K562 (cell line): ENCODE measurements at places on chromosomes 11 and 22. TPM values are rescaled to one million over a fixed set of nuclear protein-coding genes. Genes with fewer than 3 reads are reported as not detected.

C11orf65 gene
- total RNA-seq = 0.81 and 1.1 TPM in 2 replicates

HORMAD2 gene
- not detected in 2 replicates for total RNA-seq

SYT9 gene
- not detected in 2 replicates for total RNA-seq

PARVG gene
- 0.20 and 0.35 TPM in 2 replicates for total RNA-seq
